ENCODE measurements at places on chromosomes 4 and X. TPM values are rescaled to one million over a fixed set of nuclear protein-coding genes. Genes with fewer than 3 reads are reported as not detected.

DNA sequence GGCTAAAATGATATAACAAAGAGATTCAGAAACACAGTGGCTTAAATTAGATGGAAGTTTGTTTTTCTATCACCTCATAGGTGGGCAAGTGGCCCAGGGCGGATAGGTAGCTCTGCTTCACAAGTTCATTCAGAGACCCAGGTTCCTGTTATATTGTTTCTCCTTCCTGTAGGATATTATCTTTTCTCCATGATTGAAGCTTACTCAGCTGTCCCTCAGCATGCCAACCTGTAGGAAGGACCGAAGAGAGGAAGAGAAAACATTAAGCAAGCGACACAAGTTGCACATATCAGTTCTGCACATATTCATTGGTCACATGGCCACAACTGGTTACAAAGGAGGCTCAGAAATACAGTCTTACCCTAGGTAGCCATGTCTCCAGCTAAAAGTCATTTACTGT, 6.9 kb downstream of the KLHL5 start:
- no peak for DNase-seq

GRCh38 chr4:140250989-140251552, 97.1 kb upstream of the MAML3 start:
- DNase-seq: no peak

The CENPVL2 gene
- total RNA-seq: not detected

DNA sequence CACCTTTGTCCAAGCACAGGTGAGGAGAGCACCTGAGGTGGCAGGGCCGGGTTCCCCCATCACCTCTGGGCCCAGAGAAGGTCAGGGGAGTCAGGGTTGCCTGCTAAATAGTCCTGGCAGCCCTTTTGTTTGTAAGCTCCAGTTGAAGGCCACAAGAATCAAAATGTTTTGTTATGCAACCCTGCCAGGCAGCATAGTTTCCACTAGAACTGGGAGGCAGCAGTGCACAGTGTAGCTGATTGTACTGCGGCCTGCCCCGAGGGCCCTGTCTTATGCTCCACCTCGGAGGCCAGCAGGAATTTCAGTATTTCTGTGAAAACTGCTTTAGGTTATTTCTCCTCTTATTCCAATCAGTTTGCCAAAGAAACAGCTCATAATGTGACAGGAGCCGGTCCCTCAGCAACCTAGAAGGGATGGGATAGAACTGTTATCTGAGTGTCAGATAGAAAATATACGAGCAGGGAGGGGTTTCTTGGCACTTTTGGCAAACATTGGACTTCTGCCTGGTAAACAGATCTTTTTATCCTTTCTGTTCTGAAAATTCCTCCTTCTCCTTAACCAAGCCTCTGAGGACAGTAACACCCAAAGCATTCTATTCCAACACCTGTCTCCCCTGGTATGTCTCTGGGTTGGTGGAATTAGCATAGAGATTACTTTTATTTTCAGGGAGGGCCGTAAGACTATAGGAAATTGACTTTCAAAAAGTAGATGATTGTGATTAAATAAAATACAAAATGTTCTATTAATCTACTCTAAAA, 93.6 kb downstream of the LNX1 start:
- DNase-seq: peak; percentile 51

The CXCL1 gene
- 0.23 TPM for total RNA-seq

DNA sequence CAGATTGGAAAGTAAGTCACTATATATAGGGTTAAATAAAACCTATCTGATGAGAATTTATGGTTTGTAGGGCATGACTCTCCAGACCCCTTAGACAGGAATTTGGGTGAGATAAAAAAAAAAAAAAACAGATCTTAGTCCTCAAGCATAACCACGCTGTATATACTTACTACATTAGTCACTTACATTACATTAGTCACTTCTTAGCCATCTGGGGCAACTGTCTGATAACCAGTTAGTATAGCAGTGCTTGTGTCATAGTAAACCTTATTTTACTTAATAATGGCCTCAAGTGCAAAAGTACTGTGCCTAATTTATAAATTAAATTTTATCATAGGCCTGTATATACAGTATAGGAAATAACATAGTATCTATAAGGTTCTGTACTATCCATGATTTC, 60.2 kb upstream of the RPS6KA6 start:
- no peak for DNase-seq

- DNase-seq: no peak
Observed at GRCh38 chr4:48944252-48944651, 37.7 kb upstream of the OCIAD2 start.

DNA sequence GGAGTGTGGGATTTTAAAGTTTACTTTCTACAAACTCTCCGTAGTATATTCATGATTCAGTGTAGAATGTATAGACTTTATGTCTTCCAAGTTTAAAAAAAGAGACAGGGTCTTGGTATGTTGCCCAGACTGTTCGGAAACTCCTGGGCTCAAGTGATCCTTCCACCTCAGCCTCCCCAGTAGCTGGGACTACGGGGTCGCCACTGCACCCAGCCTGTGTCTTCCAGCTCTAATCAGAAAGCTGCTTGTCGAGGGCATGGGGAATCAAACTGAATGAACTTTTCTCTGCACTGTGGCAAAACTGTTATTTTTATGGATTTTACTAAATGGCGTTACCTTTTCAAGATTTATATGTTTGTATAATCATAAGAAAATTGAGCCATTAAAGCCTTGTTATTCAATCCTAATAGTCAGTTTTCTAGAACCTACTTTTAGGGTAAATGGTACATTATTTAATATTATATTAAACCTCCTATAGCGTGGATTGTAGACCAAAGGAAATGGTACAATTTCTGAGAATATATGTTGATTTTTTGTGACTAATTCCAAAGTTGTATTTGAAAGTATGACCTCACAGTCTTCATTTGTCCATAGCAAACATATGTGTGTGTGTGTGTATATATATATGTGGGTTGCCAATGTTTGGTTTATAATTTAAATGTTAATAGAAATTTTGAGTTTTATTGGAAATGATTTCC, 1.1 kb downstream of the BLOC1S4 start:
- no peak for DNase-seq

DNA sequence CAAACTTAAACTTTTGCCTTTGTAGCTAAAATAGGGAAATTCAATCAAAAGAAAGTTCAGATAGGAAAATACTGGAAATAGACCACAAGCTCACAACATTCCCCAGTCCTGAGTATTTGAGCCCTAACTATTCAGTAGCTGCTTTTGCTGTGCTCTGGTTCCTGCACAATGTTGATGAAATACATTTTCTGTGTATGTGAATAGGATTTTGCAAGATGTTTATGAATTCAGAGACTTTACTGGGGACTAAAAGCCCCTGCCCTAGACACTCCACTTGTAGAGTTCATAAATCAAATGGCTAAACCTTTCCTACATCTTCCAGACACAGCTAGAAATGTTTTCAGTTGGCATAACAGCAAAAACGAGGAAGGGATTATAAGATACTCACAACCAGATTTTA, 105.9 kb downstream of the FBXO8 start:
- no peak for DNase-seq

DNA sequence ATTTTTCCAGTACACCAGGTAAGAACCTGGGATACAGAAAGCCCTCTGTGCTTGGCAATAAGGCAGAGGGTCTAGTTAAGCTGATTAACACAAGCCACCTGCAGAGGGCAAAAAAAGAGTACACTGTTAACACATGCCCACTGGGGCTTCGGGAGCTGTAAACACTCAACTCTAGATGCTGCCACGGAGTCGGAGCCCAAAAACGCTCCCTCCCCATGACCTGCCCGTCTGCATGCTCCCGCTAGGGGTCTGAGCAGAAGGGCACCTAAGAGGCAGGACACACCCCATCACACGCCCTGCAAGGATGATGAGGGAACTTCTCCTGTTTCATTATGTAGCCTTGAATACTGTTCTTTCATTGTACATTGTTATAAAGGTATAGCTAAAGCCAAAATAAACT, 715.6 kb upstream of the AADAT start:
- no peak for DNase-seq

DNA sequence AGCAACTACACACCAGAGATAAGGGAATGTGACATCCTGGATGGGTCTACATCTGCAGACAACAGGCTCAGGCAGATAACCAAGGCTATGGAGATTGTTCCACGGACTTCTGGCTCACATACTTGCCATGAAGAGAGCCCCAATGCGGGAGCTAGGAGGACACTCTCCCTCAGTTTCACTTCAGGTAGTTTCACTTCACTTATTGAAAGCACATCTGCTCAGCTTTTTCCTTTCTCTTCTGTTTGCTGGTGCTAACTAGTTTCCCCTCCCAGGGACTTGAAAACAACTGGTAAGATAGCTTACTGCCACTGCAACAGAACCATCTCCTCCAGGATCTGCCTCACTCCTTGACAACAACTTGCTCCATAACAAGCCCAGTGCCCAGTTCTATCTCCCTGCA, 1.4 kb upstream of the CT47C1 start:
- no peak for DNase-seq

DNA sequence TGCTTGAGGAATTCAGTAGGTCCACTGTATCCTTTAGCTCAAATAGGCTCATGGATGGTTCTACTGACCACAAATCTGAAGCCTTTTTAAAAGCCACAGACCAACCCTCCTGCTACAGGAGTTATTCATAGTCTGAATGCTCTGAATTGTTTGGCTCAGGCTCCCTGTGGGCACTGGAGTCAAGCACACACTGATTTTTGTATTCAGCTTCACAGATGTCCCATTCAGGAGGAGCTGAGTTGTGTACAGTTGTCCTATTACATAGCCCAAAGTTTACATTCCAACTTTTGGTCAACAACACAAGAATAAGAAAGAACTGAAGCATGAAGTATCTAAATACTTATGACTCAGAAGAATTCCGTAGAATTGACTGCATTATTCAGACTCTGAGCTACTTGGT, 243.9 kb downstream of the UNC5C start:
- no peak for DNase-seq

DNA sequence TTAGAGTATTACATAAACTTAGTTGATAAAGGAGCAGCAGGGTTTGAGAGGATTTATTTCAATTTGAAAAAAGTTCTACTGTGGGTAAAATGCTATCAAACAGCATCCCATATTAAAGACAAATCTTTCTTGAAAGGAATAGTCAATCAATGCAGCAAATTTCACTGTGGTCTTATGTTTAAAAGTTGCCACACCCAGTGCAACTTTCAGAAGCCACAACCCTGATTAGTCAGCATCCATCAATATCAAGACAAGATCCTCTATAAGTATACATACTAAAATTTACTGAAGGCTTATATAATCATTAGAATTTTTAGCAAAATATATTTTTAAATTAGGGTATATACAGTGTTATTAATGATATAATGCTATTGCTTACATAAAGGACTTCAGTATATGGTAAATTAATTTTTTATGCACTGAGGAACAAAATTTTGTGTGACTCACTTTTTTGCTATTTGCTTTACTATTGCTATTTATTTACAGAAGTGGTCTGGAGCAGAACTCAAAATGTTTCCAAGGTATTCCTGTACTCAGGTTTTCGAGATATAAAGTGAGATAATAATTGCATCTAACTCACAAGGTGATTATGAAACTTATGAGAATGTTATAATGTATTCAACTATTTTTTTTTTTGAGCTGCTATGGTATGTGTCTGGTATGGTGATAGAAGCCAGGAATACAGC, 1127.6 kb downstream of the ADGRL3 start:
- no peak for DNase-seq

DNA sequence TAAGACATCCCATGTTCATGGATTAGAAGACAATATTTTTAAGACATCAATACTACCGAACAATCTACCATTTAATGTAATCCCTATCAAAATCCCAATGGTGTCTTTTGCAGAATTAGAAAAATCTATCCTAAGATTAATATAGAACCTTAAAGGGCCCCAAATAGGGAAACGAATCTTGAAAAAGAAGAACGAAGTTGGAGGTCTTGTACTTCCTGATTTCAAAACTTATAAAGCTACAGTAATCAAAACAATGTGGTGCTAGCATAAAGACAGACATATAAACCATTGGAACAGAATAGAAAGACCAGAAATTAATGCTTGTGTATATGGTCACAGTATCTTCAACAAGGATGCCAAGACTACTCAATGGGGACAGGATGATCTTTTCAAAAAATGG, 42.0 kb downstream of the CENPE start:
- DNase-seq: no peak

DNA sequence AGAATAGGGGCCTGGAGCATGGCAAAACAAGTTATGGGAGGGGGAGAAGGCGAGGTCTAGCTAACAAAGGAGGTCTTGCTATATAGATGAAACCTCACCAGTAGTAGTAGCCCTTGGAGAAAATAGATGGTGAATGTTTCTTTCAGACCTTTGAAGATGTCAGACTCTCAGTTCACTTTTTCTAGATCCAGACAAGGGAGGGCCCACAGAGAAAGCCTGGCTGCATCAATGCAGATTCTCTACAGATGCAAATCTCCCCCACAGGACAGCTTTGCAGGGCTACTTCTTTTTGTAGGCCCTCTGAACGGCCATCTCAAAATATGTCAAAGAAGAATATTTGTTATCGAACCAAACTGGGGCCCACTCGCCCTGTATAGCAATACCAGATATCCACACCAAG, 159.7 kb downstream of the ANK2 start:
- no peak for DNase-seq

DNA sequence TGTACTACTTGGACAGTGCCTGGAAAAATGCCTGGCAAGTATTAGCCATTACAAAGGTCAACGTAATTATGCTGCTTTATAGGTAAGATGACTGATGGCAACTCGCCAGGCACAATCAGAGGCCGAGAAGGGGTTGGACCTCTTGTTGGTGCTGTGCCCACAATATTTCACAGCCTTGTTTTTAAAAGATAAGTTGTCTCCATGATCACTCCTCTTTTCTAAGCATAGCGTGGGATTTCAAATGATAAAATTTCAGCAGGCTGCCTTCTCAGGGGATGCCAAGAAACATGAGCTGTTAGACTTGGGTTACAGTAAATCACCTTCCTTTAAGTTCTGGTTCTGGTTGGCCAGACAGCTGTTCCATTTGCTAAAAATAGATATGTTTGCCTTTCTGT, 26.9 kb downstream of the HOPX start:
- DNase-seq: no peak

The ABLIM2 gene
- total RNA-seq: 3.6 TPM

The CCKAR gene
- not detected for total RNA-seq

DNA sequence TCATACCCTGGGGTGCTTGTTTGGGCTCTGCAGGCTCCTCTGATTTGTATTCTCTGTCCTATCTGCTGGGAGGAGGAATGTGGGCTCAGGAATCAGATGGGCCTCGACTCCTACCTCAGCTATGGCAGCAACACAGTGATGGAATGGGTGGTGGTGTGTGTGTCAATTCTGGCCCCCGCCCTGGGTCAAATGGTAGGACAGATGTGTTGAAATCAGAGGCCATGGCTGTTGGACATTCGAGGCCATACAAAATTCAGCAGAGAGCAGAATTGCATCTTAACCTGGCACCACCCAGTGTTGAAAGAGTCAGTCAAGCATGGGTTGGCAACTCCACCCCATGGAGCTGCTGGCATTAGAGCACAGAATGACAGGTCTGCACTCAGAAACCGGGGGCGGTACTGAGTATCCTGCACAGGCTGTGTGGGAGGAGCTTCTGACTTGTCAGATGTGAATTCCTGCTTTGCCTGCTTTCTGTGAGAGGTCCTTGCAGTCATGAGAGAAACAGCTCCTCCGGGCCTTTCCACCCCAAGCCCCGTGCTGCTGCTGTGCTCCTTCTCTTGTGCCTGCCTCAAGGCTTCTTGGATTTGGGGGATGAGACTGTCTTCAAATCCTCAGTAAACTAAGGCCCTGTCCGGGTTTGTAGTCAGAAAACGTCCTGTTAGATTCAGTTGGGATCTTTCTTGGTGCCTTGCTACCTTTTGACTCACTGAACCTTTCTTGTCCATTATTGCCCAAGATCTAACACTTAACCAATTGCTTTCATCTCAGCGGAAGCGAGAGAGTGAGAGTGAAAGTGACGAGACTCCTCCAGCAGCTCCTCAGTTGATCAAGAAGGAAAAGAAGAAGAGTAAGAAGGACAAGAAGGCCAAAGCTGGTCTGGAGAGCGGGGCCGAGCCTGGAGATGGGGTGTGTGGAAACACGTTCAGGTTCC, 13.0 kb downstream of the DKC1 start:
- DNase-seq: no peak

The LPAR4 gene
- not detected for total RNA-seq

All from left lobe of liver (tissue), 2 donors.